ENCODE measurements at places on chromosomes 2 and 18.

DNA sequence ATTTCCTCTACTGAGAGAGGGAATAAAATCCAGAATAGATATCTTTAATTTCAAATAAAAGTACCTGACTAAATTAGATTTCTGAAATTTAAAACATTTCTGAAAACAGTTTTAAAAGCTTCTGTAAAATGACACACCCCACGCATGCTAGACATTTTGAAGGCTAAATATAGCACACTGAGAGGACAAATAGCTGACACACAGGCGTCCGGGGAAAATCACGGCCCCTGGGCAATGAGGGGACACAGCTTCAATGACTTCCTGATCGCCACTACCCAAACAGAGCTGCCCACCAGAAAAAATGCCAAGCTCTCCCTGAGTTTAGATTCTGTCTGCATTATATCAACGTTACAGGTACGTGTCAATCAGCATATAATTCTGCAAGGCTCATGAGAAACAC lies 10.9 kb downstream of the TBC1D8 start:
- no peak for DNase-seq

- no peak for DNase-seq
Measured at GRCh38 chr18:61921621-61922235, 28.9 kb upstream of the RNF152 start.

DNA sequence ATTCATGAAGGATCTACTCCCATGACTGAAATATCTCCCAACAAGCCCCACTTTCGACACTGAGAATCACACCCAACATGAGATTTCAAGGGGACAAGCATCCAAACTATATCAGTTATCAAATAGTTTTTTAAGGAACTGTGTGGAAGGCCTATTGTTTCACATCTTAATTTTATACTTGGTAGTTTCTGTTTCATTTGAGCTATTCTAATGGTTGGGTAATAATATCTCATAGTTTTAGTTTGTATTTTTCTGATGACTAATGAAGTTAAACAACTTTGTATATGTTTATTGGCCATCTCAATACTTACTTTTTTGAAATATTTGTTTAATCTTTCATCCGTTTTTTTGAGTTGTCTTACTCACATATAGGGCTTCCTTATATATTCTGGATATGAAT lies 135.0 kb downstream of the SCG2 start:
- DNase-seq = no peak

DNA sequence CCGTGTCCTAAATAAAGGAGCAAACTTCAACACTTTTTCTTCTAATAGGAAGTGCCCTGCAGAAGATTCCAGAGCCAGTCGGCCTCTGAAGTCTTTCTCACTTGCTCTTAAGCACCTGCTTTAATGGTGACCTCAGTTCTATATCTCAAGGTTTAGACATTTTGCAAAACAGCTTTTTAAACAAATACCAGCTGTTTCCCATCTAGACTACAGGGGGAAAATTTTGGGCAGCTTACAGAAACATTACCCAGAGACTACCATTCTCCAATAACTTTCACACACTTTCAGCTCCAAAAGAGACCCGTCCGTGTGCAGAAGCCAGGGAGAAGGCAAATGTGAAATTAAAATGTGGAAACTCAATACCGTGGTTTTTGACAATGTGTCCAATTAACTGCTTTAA lies 285.3 kb upstream of the CCDC68 start:
- no peak for DNase-seq

GRCh38 chr2:96809951-96810782 lies 5.9 kb upstream of the CNNM3 start:
- DNase-seq = no peak

- no peak for DNase-seq
Measured at GRCh38 chr2:188997263-188997662, 23.1 kb downstream of the COL3A1 start.

GRCh38 chr2:64793701-64794100 lies 140.0 kb upstream of the SERTAD2 start:
- no peak for DNase-seq

- no peak for DNase-seq
Measured at GRCh38 chr2:73283545-73284295, 558 bp downstream of the FBXO41 start.

DNA sequence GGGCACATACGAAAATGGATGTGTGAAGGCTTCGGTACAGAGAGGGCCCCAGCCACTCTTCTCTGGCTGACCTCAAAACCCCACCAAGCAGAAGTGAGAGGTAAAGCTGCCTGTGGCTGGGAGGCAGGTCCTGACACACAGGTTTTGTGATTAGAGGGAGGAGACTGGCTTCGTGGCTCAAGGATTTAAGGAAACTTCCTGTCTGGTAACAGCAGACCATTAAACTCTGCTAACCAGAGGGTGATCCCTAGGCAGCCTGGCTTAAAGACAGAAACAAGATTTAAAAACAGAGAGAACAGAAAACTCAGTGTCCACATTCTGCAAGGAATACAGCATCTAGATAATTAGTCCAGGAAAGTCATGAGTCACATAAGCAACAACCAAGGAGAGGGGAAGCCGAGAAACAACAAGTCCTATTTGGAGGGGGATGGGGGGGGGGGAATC lies 101.9 kb downstream of the NFATC1 start:
- DNase-seq = no peak

DNA sequence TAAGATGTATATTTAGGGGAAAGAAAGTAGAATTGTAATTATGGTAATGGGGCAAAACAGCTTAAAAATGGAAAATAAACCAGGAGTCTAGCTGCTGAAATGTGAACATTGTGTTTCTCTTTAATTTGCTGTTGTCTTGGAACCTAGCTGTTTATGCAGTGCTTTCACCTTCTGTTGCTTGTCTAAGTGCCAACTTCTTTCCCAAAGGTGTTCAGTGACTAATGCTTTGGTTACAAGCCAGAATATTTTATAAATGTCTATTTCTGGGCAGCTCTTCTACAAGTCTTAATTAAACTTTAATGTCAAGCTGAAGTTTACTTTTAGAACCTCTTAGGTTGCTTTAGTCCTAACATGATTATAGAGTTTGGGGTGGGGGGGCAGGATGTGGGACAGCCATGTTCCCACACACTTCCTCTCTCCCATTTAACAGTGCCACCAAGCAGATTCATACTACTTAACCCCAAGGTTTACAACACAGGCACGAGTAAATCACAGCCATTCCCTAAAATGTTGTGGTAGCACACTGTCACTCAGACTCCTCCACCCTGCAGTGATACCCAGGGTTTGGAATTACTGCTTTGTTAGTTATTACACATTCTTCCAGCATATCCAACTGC lies 60.6 kb downstream of the ITGA4 start:
- no peak for DNase-seq

Measured in BE2C (cell line).